LHCN-M2 (cell line): ENCODE measurements at places on chromosomes 6 and 20.

- no peak for DNase-seq
Measured at GRCh38 chr6:189676-190075, 102.6 kb upstream of the DUSP22 start.

- no peak for DNase-seq
Measured at GRCh38 chr6:119444642-119445557, 95.3 kb upstream of the MAN1A1 start.

DNA sequence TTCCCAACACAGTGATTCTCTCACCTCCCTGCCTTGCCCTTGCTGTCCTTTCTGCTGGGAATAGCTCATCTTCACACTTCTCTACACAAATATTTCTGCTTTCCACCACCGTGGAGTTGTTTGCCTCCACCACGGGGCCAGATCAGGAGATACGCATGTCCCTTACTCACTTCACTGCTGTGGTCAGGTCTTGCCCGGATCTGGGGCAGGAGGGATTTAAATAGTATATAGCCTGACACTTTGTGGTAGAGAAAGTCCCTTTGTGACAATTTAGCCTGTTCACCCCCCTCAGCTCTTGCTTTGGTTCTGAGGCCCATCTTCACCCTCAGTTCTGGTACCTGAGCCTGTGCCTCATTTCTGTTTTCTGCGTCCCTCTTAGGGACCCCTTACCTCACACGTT is 92.6 kb upstream of the PREP start:
- DNase-seq = no peak

GRCh38 chr20:43408848-43409576 is 48.7 kb upstream of the SRSF6 start:
- peak; percentile 30 for DNase-seq

DNA sequence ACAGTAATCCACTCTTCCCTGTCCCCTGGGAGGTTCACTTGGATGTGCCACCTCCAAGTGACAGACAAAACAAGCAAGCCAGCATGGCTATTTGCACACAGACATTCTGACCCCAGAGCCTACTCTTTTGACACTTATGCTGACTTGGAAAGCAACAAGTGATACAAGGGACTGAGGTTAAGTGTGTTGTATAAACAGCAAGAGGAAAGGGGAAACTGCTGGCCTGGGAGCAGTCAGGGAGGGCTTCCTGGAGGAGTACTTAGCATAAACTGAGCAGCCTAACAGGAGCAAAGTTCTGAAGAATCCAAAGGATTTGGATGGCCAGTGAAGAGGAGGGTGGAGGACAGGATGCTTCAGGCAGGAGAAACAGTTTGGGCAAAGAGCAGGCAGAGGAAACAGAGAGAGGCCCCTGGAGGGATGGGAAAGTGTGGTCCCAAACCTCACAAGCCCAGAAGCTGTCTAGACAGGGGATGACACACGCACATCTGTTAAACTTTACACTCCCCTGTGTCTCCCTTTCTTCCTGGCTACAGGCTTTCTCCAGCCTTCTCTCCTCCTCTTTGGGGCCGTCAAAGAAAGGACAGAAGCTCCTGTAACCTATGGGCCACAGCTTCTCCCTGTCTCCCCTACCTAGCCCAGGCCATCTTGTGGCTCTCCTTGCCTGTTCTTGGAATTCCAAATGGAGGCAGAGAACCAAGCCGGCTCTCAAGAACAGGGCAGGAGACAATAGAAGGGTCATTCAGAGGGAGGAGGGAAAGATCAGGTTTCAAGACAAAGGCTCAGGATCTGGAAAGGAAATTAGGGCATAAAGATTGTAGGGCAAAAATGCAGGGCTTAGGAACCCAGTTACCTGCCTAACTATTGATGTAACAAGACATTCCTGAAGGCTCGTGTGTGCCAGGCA is 19.3 kb downstream of the SULF2 start:
- DNase-seq = no peak

DNA sequence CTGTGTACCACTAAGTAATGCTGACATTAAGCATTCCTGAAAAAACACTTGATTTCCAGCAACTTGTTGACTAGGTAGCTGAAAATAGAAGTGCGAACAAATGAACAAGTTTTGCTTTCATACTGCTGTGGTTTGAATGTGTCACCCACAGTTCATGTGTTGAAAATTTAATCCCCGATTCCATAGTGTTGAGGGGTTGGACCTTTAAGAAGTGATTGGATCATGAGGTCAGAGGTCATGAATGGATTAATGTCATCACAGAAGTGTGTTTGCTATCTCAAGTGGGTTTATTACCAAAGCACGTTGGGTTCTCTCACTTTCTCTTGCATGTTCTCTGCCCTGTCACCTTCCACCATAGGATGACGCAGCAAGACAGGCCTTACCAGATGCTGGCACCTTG is 568.5 kb downstream of the UTRN start:
- peak; percentile 28 for DNase-seq

DNA sequence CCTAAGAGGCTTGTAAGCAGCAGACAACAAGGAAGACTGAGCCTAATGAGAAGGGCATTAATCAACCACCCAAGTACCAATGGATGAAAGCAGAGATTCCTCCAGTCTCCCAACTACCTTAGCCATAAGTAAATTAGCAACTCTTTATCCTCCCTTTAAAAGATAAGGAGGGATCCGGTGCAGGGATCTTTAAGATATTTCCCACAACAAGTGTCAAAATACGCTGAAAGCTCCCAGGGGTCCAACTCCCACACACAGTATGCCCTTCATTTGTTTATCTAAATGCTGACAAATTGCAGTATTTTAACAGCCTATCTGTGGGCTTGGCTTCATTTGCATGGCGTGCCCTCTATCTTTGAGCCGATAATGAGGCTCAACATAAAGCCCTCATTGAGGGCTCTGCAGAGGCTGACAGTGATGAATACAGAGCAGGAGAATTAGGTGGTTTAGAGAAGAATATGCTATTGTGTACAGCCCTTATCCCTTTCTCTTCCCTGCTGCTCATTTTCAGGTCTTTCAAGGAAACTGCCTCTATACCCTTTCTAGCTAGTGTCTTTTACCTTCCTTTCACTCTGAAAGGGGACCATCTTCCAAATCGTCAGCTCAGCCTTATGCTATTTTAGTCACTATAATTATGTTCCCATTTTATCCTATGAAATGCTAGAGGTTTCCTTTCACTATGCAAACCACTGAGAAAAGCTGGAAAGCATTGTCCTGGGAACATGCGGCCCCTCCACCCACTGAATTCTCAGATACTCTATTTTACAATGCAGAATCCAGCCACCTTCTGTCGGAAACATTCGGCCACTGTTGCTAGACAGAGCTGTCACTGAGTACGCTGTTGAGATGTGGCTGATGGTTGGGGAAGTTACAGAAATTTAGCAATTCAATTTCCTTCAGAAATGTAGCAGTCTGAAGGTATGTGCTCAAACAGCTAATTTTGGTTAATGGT is 575.2 kb upstream of the JAG1 start:
- no peak for DNase-seq

DNA sequence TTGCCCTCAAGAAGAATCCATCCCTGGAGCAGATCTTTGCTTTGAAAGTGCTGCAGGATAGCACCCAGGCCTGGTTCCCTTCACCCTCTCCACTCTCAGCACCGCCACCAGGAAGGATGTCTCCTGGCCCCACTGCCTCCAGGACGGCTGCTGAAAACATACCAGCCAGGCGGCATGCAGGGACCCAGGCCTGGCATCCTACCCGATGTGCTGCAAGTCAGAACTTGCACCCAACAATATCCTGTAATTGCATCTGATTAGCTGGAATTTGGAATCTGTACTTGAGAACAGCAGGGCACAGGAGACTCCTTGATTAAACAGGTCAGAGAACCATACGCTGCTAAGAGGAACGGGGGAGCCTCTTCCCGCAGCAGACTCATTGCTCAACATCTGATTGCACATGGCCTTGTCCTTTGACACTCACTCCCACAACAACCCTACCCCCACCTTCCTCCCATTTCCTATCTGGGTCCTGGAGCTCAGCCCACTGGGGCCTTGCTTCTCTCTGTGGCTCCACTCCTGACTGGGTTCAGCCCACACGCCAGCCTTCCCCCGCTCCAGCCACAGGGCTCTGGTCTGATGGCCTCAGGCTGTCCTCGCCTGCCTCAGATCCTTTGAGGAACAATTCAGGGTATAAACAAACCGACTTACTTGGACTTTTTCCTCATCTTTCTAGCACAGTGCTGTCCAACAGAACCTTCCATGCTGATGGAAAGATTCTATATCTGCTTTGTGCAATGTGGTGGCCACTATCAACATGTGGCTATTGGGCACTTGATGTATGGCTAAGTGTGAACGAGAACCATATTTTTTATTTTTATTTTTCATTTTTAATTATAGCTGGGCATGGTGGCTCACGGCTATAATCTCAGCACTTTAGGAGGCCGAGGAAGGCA is 78.0 kb downstream of the FGD2 start:
- DNase-seq = no peak

GRCh38 chr6:26205625-26206574 is 118.7 kb downstream of the HFE start:
- peak; percentile 68 for DNase-seq

DNA sequence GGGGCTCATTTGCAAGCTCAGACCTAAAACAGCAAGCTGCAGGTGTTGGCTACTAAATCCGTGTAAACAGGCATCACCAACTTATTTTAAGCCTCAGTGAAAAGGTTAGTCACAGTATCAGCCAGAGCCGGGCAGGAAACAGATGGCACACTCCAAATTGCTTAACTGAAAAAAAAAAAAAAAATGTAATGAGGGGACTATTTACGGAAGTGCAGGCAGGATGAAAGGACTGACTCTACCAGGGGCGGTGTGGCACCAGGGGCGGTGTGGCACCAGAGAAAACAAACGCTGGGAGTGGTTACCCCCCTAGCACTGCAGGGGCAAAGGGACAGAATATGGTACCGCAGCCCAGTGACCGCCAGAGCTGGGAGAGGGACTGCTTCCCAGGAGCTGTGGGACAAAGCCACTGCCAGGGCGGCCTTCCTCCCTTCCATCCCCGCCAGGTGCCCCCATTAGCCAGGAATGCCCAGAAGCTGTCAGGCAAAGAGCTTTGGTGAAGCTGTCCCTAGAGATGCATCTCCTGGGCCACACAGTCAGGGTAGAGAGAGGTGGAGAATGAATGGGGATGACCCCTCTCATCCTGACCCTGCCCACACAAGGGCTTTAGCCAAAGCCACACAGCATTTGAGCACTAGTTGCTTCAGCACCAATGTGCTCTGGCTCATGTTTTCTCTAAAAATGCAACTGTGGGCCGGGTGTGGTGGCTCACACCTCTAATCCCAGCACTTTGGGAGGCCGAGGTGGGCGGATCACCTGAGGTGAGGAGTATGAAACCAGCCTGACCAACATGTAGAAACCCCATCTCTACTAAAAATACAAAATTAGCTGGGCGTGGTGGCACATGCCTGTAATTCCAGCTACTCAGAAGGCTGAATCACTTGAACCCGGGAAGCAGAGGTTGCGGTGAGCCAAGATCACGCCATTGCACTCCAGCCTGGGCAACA is 39.6 kb upstream of the GFOD1 start:
- peak; percentile 65 for DNase-seq

DNA sequence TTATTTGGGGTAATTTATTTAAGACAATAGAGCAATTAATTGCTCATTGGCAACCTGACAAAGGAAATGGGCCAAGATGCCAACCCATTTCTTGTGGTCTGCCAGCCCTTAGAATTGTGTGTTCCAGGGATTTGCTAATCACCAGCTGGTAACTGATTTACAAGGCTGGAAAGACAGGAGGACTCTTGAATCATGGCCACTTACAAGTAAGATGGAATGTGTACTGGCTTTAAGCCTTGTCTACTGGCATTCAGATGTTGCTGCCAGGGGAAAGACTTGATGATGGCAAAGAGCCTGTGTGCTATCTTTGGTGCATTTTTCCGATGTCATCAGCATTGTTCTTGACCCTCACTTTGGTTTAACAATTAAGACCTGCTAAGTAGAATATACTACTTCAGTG is 91.0 kb downstream of the BCKDHB start:
- DNase-seq = peak; percentile 79

- DNase-seq = no peak
Measured at GRCh38 chr6:112683106-112683505, 336.0 kb downstream of the RFPL4B start.

DNA sequence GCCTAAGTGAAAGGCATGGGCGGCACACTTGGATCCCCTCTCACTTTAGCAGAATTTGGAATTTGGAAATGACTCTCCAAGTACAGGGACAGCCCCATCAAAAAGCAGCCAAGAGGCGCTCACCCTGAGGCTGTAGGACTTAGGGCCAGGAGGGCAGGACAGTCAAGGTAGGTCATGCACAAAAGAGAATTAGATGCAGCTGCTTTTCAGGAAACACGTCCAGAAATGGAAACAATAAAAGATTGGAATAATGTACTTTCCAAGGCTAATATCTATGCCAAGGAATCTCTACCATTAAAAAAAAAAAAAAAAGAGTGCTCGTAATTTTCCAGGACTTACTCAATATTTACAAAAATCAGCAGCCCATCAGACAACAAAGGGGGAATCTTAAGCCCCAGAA is 19.9 kb downstream of the PREP start:
- no peak for DNase-seq

DNA sequence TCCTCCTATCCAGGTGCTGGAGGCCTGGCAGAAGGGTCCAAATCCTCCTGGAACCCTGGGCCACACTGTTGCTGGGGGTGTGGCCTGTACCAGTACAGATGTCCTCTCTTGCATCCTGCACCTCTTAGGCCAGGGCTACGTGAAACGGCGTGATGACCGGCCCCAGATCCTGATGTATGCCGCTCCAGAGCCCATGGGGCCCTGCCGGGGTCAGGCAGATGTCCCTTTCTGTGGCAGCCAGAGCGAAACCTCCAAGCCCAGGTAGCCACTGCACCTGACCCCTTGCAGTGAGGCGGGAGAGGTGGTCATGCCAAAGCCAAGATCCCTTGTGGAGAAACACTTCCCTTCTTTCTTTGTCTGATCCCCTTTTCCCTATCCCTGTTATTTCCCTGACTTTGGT is 14.2 kb downstream of the DNPH1 start:
- no peak for DNase-seq

GRCh38 chr6:37607944-37608343 is 89.7 kb downstream of the MDGA1 start:
- peak; percentile 61 for DNase-seq

- no peak for DNase-seq
Measured at GRCh38 chr6:36822506-36823269, 16.6 kb downstream of the CPNE5 start.

- DNase-seq = no peak
Measured at GRCh38 chr6:145491126-145491525, 244.2 kb downstream of the EPM2A start.

- DNase-seq = no peak
Measured at GRCh38 chr6:123849406-123849805, 45.7 kb downstream of the NKAIN2 start.

GRCh38 chr6:43524483-43524961 is 7.6 kb downstream of the POLR1C start:
- DNase-seq = no peak
